SJSA1 (cell line): ENCODE measurements at places on chromosomes 1 and 21. TPM values are rescaled to one million over a fixed set of nuclear protein-coding genes. Genes with fewer than 3 reads are reported as not detected.

The ASPM gene
- 62.2 and 77.2 TPM in 2 replicates for total RNA-seq

The ATP1A4 gene
- not detected in 2 replicates for total RNA-seq

The VHLL gene
- not detected in 2 replicates for total RNA-seq

GRCh38 chr1:215635827-215636226, 68.7 kb downstream of the KCTD3 start:
- H3K4me1 ChIP-seq = peaks cover 7% of the 10 kb centered on the region
- no peak overlapping the region for H3K4me3 ChIP-seq
- no peaks in the 10 kb centered on the region for H3K27me3 ChIP-seq
- H3K36me3 ChIP-seq = no peaks in the 10 kb centered on the region
- DNase-seq = no peak

DNA sequence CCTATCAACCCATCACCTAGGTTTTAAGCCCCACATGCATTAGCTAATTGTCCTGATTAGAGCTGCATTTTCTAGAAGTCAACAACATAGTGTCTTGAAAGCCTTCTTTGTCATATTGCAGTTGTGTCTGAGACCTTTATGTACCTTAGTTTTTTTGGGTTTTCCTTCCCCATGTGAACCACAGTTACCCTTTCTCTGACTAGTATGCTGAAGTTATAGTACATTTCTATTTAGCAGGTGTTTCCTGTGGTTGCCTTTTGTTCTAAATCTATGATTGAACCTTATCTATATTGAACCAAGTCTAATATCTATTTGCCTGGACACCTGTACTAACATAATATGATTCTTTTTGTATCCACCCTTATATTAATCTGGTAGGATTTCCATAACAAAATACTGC, 135.6 kb downstream of the ST6GALNAC3 start:
- H3K4me3 ChIP-seq = no peak overlapping the region
- no peaks in the 10 kb centered on the region for H3K4me1 ChIP-seq
- DNase-seq = no peak
- no peaks in the 10 kb centered on the region for H3K36me3 ChIP-seq

- H3K4me1 ChIP-seq = peaks cover 16% of the 10 kb centered on the region
- no peaks in the 10 kb centered on the region for H3K36me3 ChIP-seq
- peak; percentile 82 for DNase-seq
- peak overlapping the region; percentile 58 for H3K27ac ChIP-seq
Observed at GRCh38 chr1:22018583-22019559, 17.4 kb downstream of the CELA3A start.

DNA sequence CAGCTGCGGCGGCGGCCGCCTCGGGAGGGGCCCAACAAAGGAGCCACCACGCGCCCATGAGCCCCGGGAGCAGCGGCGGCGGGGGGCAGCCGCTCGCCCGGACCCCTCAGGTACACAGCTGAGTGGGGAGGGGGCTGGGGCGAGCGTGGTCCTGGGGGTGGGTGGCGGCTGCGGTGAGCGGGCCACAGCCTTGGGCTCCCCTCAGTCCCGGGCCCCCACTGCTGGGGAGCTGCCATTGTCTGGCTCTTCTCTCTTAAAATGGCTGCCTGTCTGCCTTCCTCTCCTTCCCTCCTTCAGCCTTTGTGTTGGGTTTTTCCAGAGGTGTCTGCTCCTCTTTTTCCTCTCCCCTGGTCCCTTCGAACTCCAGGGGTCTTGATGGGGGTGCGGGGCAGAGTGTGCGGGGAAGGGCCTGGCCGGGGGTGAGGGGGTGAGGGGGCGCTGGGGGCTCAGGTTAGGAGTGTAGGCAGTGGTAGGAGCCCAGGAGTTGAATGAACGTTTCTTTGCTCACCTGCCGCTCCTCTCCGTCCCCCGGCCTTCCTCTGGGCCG, 1.7 kb downstream of the ARID1A start:
- no peaks in the 10 kb centered on the region for H3K27me3 ChIP-seq
- H3K36me3 ChIP-seq = peaks cover 42% of the 10 kb centered on the region
- H3K27ac ChIP-seq = peak overlapping the region; percentile 88
- peak overlapping the region; percentile 87 for H3K4me3 ChIP-seq
- peaks cover 66% of the 10 kb centered on the region for H3K4me1 ChIP-seq
- DNase-seq = no peak

DNA sequence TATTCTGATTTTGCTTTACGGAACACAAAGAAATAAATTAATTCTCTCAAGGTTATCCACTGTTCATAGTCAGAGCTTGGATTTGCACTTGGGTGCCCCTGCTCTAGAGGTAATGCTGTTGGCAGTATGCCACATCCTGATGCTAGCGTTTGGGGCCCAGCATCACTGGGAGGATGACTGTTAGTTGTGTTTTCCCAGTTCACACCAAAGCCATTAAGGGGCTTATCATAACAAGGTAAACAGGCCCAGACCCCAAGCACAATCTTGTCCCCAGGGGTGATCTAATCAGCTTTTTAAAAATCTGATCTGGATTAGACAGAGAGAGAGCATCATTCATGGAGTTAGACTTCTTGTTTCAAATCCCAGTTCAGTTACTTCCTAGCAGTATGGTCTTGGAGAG, 60.2 kb upstream of the PBX1 start:
- H3K4me3 ChIP-seq = no peak overlapping the region
- H3K27me3 ChIP-seq = no peaks in the 10 kb centered on the region
- H3K4me1 ChIP-seq = no peaks in the 10 kb centered on the region
- no peak overlapping the region for H3K27ac ChIP-seq
- no peak for DNase-seq

GRCh38 chr1:149927056-149927562, 494 bp downstream of the SF3B4 start:
- H3K27ac ChIP-seq = peak overlapping the region; percentile 39
- DNase-seq = no peak
- peaks cover 65% of the 10 kb centered on the region for H3K36me3 ChIP-seq
- peak overlapping the region; percentile 71 for H3K4me3 ChIP-seq
- no peaks in the 10 kb centered on the region for H3K27me3 ChIP-seq
- peaks cover 27% of the 10 kb centered on the region for H3K4me1 ChIP-seq

DNA sequence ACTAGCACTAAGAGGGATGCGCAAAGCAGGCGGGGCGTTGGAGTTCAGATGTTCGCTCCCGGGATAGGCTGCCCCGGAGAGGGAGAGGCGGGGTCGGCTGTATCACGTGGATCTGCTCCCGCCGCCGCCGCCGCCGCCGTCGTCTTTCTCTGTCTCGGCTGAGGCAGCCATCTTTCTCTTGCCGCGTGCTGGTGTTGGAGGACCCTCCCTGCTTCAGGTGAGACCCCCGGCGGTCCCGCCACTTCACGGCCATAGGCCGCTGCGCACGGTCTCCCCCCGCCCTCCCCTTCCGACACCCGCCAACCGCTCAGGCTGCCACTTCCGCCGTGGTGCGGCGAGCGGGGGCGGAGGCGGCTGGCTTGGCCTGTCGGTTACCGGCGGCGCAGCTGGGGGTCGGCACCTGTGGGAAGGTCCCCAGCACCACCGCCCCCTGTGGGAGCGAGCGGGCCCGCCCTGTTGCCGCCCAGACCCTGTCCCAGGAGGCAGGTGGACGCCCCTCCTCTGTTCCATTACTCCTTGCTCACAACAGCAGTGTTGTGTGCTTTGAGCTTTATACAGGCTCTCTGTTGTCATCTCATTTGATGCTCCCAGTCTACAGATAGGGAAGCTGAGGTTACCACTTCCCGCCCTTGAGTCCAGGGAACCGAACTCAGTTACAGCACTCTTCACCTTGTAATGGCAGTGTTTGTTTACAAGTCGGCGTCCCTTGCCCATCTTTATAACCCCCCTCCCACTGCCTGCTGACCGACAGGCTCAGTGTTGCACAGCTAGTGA, at the start of gene BTF3L4:
Gene BTF3L4, plus strand, starts transcription at position 133 of the 774 bp plus-strand sequence. CDS start 3,553 bp downstream, outside the sequence.
- H3K4me3 ChIP-seq = peak within 1 kb of the TSS; percentile 86
- H3K27me3 ChIP-seq = no peaks in the 10 kb centered on the region
- peaks cover 29% of the 10 kb centered on the region for H3K36me3 ChIP-seq
- peak; percentile 89 for DNase-seq
- H3K4me1 ChIP-seq = peaks cover 37% of the 10 kb centered on the region
- H3K27ac ChIP-seq = peak within 1 kb of the TSS; percentile 87
